ENCODE measurements at places on chromosomes 6 and 20.
A peak's percentile ranks its signal among the peaks of the same experiment; 100 is the strongest.

DNA sequence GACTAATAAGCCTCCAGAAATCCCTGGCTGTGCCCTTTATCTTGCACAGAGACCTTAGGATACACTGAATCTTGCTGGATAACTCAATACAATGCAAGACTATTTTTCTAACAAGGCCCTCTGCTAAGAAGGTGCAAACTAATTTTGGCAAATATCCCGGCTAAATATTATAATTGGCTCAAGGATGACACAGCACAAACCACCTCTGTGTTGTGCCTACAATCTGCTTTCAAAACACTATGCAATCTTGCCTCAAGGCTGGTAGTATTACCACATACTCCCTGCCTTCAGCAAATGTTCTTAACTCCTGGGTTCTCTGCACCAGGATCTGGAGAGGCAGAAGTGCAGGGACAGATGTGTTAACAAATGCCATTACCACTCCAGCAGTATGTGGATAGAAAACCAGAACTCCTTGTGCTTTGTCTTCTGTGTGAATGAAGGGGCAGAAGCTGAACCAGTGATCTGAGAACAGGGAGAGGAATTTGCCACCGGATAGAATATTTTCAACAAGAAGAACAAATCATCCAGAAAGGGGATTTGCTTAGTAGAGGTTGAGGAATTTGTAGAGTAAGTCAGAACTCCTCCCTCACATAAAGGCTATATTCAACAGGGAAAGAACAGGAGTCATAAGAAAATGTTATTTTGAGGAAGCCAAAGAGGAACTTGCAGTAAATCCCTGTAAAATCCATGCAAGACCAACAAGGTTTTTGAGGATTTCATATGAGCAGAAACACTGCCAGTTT, 74.1 kb upstream of the SLC4A11 start:
- no peak for DNase-seq

GRCh38 chr20:57651881-57652605, 31.8 kb upstream of the ZBP1 start:
- peak; percentile 47 for DNase-seq

DNA sequence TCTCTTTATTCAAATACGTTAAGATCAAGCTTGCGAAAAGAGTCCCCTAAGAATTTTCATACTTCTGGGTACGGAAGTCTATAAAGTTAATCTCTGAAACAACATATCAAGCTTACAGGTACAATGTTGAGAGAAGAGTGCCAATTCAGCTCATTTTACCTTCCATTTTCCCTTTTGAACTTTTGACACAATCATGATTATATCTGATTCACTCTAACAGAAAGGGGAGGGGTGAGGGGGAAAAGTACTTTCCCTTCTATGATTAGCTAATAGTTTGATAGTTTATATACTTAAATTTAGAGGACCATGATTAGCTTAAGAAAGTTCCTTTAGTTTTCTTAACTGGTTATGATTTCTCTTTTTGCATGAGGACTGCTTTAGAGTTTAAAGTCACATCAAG, 33.5 kb downstream of the SNX3 start:
- DNase-seq: no peak

- no peak for DNase-seq
Observed at GRCh38 chr6:89436226-89436625, 3.3 kb downstream of the ANKRD6 start.

- DNase-seq: no peak
Observed at GRCh38 chr6:30917041-30917440, 3.0 kb downstream of the VARS2 start.

- no peak for DNase-seq
Observed at GRCh38 chr6:132530293-132530974, 7.6 kb upstream of the TAAR9 start.

GRCh38 chr20:62408055-62408454, 970 bp upstream of the CABLES2 start:
- DNase-seq: no peak

- no peak for DNase-seq
Observed at GRCh38 chr6:74269600-74269858, 573.5 kb downstream of the CD109 start.

- no peak for DNase-seq
Observed at GRCh38 chr6:65098349-65098748, 608.7 kb downstream of the EYS start.

- DNase-seq: no peak
Observed at GRCh38 chr20:16664020-16664419, 65.8 kb upstream of the SNRPB2 start.

GRCh38 chr6:18457065-18457737, 70.1 kb downstream of the RNF144B start:
- DNase-seq: no peak

DNA sequence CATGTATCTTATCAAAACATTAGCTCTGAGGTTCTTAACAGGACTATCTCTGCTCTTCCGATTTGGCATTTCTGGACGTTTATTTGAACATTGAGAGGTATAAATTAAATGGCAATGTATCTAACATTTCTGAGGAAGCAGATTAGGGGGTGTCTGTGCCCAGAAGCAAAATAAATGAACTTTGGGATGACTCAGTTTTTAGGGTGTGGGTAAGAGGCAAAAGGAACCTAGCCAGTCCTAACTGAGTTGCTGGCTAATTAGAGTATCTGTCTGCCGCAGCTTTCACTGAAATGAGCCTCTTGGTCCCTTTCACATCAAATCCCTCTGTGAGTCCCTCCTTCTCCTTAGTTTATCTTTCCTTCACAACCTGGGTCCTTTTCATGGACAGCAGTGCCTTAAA, 1.1 kb downstream of the RNF144B start:
- DNase-seq: no peak

- no peak for DNase-seq
Observed at GRCh38 chr20:61719691-61720347, 345.9 kb downstream of the TAF4 start.

- no peak for DNase-seq
Observed at GRCh38 chr6:15553736-15554294, 109.0 kb downstream of the DTNBP1 start.

GRCh38 chr6:14448246-14448645, 330.7 kb downstream of the CD83 start:
- no peak for DNase-seq

DNA sequence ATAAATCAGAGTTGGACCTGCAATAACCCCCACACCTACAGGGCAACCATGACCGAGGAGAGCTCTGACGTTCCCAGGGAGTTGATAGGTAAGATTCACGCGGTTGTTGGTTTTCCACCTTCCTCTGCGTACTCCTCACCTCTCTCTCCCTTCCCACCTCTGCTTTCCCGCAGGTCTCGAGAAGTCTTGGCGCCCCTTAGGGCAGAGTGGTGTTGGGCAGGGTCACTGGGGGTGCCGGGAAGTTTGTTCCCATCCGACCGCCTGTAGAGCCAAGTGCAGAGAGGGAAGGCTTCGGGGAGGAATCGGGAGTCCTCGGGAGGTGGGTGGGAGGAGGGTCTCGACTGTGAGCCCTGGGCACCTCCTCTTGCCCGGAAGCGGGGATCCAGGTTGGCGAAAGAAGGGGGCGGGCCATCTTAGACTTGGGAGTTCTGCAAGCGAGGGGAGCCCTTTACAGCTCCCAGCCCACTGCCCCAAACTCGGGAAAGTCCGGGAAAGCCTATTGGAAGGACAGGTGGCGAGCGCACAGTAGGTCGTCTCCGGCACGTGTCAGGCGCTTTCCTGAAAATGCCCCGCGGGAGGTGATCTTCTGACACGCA, 672 bp downstream of the CARMIL1 start:
- peak; percentile 70 for DNase-seq

GRCh38 chr6:124962639-124963415, 590 bp downstream of the RNF217 start:
- peak; percentile 79 for DNase-seq

DNA sequence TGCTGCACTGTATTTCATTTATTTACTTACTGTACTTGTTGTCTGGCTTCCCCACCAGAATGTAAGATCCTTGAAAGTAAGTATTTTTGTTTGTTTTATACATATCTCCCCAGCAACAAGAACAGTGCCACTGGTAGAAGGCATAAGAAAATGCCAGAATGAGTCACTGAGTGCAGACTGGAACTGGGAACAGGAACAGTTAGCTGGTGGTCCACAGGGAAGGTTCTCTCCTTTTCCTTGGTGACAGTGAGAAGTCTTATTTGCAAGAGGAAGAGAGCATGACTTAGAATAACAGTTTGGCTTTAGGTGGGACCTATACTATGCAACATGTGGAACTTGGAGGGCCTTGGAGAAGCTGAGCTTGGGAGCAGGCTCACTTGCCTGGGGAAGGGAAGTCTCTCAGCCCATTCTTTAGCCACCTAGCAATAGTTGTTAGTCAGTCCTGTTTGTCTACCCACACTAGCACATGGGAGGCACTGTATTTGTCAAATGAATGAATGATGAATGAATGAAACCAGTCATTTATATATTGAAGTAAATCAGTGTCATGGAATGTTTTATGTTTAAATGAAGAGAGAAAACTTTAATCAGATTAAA, 203.5 kb downstream of the KCNQ5 start:
- no peak for DNase-seq

GRCh38 chr6:33407132-33407718, 3.6 kb upstream of the PHF1 start:
- no peak for DNase-seq

GRCh38 chr20:61414455-61414991, 162.5 kb downstream of the CDH4 start:
- DNase-seq: no peak

DNA sequence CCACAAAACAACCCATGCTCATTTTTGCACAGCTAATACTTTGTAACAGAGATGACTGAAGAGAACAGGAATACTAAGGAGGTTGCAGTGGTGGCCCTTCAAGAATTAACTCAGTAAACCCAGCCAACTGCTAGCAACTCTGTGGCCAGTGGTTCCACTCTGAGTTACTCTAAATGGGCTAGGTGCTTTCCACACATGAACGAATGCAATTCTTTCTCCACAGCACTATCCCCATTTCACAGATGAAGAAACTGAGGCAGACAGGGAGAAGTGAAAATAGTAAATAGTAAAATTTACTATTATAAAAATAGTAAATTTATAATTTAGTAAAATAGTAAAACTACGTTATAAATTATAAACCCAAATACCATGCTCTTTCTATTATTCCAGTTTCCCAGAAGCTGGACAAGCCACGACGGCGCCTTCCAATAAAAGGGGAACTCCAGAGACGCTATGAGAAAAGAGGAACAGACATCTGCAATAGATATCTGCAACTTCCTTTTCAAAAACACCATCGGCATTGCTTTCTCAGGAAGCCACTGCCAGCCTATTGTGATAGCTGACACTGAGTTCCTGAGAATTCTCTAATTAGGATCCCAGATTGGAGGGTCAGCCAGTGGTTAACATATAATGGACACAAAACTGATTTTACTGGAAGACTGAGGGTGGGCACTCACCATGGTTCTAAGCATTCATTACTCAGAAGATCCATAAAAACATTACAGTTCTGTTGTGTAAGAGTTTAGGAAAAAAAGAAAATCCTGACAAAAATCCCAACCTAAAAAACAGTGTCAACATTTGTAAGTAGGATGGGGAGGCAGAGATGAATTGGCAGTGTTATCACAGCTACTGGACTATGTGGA, 16.2 kb downstream of the FKBP1A start:
- DNase-seq: no peak

- no peak for DNase-seq
Observed at GRCh38 chr20:24648481-24648880, 179.1 kb downstream of the SYNDIG1 start.

DNA sequence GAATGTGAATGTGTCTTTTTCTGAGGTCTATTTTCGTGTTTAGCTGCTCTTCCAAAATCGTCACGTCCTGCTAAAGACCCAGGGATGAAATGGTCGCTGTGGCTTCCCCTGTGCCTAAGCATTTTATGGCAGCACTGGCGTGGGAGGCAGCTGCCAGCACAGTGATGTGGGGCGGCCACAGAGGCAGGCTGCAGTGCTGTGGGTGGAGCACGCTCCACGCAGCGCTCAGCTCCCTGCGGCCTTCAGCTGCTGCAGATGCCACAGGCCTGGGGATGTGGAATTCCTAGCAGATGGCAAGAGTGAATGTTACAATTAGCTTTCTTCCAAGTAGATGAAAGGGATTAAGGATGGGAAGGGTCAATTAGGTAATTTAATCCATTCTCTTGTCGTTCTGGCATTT, 242.6 kb downstream of the SMOC2 start:
- DNase-seq: peak; percentile 18

DNA sequence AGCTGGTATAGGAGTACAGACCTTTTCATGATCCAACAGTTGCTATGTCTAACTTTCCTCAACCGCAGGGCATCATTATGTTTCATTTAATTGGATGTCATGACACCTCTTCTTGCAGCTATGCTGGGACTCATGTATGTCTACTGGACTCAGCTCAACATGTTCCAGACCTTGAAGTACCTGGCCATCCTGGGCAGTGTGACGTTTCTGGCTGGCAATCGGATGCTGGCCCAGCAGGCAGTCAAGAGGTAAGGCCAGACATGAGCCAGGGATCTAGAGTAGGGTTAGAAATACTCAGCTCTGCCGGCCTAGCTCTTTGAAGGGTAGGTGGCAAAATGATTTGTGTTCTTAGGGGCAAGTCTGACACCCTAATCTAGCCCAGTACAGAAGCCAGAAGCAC, 25.2 kb downstream of the GHRH start:
- no peak for DNase-seq

DNA sequence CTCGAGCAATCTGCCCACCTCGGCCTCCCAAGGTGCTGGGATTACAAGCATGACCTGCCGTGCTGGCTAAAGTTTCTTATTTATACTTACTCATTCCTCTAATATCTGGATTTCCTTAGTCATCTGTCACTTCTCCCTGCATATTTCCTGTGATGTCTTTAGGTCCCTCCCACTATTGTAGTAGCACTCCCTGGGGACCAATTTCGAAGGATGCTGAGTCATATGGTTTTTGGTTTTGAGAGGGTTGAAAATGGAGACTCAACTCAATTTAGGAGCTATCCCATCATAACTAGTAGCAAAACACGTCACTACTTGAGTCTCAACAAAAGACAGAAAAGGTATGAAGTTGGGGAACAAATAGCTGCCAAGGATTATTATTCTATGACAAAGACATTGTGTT, 20.2 kb downstream of the MCUR1 start:
- no peak for DNase-seq

DNA sequence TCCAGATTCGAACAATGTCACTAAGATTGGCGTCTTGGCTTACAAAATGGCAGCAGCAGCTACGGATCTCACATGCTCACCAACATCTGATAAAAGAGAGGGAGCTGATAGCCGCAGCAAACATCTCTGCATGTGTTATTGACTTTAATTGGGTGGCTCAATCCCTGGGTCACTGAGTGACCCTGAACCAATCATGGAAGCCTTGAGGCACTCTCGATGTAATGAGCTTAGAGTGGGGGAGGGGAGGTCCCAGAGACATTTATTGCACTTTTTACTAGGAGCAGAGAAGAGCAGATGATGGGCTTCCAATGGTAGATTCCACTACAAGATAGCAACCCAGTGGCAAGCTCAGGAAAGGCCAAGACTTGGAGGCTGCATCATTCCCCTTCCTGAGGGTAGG, 238.7 kb downstream of the BMP7 start:
- DNase-seq: no peak

DNA sequence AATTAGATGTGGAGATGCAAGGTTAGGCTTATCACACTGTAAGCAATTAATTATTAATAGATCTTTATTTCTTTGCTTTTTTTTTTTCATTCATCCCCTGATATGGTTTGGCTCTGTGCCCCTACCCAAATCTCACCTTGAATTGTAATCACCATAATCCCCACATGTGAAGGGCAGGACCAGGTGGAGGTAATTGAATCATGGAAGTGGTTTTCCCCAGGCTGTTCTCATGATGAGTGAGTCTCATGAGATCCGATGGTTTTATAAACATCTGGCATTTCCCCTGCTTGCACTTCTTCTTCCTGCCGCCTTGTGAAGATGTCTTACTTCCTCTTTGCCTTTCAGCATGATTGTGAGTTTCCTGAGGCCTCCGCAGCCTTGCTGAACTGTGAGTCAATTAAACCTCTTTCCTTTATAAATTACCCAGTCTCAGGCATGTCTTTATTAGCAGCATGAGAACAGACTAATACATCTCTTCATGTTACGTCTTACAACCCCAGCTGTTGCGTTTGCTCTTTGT, 333.8 kb downstream of the CDH26 start:
- DNase-seq: no peak
